ENCODE measurements at places on chromosomes 1 and 21.

DNA sequence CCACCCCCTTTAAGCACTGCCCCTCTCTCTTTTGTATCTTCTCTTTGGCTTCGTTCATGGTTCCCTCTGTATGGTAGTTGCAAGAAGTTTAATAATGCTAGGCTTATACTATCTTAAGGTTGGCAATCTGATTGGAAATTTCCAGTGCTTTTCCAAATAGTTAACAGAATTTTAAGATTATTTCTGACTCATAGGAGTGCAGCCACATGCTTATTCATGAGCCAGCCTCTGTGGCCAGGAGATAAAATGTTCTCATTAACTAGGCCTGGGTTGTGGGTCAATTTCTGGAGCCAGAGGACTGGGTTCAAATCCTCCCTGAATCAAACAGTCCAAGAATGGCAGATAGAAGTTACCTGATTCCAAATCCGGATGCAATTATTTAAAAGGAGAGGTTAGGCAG lies 103.1 kb downstream of the ATP6V1G3 start:
- DNase-seq, result no peak

GRCh38 chr1:188463919-188464318 lies 1635.2 kb downstream of the PLA2G4A start:
- no peak for DNase-seq

GRCh38 chr1:196317535-196318522 lies 290.4 kb downstream of the KCNT2 start:
- DNase-seq, result no peak

- DNase-seq, result no peak
Measured at GRCh38 chr21:42404539-42404938, 837 bp downstream of the UBASH3A start.

- no peak for DNase-seq
Measured at GRCh38 chr1:227788271-227789083, 27.0 kb upstream of the PRSS38 start.

- no peak for DNase-seq
Measured at GRCh38 chr1:223350361-223350908, 13.5 kb downstream of the SUSD4 start.

GRCh38 chr1:112576240-112576639 lies 42.7 kb downstream of the ST7L start:
- no peak for DNase-seq

GRCh38 chr1:209291715-209292114 lies 291.8 kb upstream of the CAMK1G start:
- no peak for DNase-seq

DNA sequence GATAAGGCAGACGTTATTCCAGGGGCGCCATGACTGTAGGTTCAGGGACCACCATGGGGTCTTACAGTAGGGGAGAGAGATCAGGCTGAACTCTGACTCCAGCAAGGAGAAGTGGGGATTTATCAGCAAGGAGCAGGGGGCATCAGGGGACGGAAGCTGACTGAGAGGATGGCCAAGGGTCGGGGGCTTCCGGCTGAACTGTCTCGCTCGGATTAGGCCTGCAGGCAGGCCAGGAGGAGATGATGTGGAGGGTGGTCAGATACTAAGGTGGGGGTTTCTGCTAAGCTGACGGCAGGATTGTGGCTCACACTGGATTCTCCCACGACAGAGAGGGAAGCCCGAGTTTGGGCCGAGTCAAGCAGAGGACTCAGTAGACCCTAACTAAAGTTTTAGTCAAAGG lies 186.9 kb upstream of the VAMP3 start:
- DNase-seq, result no peak

- no peak for DNase-seq
Measured at GRCh38 chr1:15065291-15065690, 88.3 kb upstream of the TMEM51 start.

GRCh38 chr1:164772635-164773034 lies 213.7 kb downstream of the PBX1 start:
- no peak for DNase-seq

DNA sequence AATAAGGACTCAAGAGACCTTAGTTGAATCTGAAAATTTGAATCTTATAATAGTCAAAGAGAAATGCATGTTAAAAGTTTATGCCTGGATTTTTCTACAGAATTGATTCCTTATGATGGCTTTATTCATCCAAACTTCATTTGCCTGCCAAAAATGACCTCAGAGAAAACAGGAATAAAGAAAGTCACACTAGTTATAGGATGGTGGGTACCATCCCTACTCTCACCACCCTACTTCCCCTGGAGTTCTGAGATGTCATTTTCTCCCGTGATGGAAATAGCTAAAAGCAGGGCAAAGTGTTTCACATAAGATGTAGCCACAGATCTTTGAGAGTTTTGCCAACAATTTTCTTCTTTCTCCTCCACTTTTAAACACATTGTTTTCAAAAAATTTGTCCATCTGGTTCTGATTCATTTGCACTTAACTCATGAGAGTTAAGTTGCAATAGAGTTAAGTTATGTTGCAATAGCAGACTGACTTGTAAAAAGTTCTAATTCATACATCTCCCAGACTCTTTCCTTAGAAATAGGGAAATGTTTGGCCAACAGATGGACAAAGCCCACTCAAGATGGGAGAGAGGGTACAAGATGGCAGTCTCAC lies 384.6 kb downstream of the PLPP3 start:
- no peak for DNase-seq

DNA sequence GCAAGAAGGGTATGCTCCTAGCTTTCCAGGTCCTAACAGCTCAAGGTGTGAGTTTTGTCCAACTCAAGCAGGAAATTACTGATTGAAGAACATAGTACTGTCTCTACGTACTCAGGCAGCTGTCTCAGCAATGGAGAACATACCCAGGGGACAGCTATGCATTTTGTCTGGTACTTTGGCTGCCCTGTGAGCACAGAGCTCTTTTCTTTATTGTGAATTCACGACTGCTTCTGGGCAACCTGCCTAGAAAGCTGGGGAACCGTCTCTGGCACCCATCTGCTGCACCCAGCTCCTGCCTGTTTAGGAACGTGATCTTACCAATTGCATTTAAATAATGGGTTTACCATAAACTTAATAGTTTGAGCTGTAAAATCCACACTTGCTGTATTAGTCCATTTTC lies 258.1 kb downstream of the HHAT start:
- DNase-seq, result no peak

DNA sequence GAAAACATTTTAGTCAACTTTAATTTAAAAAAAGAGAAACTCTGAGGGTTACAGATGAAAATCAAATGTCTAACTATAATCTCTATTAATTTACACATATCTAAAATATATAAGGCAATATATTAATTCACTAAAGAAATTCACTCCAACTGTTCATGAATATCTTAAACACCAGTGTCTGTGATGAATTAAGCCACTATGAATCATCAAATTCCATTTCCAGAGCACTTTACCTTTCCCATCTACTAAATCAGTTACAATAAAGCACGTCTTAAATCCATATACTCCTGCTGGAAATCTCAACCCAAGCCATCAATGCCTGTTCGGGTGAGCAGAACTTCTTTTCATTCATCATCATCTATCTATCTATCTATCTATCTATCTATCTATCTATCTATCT lies 4.3 kb downstream of the TAF5L start:
- DNase-seq, result no peak

DNA sequence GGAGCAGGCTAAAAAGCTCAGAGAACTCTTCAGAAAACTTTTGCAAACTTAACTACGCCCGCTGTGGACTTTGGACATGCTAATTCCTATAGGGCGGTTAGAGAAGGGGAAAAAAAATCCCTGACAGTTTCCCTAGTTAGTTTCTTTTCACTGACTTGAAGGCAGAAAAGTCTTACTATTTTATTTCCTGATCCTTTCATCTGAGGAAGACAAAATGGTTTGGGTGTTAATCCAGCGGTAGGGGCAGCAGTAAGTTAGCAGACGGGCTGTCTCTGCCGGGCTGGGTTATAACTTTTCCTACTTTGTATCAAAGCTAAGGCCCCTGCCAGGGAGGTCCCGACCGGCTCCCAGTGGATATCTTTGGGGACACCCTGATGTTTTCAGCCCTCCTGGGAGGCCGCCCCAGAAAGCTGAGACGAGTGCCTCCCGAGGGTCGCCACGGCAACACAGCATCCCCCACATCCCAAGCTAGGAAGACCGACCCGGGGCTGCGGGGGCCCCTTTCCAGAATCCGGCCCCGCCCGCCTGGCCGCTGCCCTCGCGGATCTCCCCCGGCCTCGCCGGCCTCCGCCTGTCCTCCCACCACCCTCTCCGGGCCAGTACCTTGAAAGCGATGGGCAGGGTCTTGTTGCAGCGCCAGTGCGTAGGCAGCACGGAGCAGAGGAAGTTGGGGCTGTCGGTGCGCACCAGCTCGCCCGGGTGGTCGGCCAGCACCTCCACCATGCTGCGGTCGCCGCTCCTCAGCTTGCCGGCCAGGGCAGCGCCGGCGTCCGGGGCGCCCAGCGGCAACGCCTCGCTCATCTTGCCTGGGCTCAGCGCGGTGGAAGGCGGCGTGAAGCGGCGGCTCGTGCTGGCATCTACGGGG lies 162.6 kb downstream of the RUNX1 start:
- DNase-seq, result no peak

GRCh38 chr1:8987881-8988617 lies 38.2 kb downstream of the SLC2A7 start:
- no peak for DNase-seq

GRCh38 chr1:222061711-222062359 lies 319.9 kb upstream of the DUSP10 start:
- DNase-seq, result no peak
